Posterior vena cava (tissue), 2 donors: ENCODE measurements at places on chromosomes 11 and 22. TPM values are rescaled to one million over a fixed set of nuclear protein-coding genes. Genes with fewer than 3 reads are reported as not detected.

The AQP11 gene
- 0.14 TPM for total RNA-seq

The KRTAP5-8 gene
- total RNA-seq: not detected

The KDELR3 gene
- total RNA-seq: 23.1 TPM

The RFPL1 gene
- not detected for total RNA-seq

- peak; percentile 31 for DNase-seq
Observed at GRCh38 chr11:117826832-117827231, 2.3 kb upstream of the FXYD2 start.

- peak; percentile 54 for DNase-seq
Observed at GRCh38 chr22:44402196-44403111, 89.7 kb upstream of the SHISAL1 start.

DNA sequence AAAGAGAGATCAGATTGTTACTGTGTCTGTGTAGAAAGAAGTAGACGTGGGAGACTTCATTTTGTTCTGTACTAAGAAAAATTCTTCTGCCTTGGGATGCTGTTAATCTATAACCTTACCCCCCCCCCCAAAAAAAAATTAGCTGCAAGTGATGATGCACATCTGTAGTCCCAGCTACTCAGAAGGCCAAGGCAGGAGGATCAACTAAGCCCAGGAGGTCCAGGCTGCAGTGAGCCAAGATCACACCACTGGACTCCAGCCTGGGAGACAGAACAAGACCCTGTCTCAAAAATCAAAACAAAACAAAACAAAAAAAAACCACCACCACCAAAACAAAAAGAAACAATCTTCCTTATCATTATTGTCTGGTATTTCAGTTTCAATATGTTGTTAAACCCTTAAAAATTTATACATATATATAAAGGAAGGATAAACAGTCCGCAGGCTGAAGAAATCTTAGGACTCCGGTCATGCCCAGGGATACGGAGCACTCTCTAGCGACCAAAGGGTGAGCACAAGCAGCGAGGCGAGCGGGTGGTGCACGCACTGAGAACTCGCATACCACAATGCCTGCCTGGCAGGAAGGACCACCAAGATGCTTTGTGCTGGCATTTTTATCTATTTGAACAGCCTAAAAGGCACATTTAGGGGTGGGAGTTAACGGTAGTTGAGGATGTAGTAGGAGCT is 6.4 kb downstream of the POLDIP3 start:
- DNase-seq: no peak

DNA sequence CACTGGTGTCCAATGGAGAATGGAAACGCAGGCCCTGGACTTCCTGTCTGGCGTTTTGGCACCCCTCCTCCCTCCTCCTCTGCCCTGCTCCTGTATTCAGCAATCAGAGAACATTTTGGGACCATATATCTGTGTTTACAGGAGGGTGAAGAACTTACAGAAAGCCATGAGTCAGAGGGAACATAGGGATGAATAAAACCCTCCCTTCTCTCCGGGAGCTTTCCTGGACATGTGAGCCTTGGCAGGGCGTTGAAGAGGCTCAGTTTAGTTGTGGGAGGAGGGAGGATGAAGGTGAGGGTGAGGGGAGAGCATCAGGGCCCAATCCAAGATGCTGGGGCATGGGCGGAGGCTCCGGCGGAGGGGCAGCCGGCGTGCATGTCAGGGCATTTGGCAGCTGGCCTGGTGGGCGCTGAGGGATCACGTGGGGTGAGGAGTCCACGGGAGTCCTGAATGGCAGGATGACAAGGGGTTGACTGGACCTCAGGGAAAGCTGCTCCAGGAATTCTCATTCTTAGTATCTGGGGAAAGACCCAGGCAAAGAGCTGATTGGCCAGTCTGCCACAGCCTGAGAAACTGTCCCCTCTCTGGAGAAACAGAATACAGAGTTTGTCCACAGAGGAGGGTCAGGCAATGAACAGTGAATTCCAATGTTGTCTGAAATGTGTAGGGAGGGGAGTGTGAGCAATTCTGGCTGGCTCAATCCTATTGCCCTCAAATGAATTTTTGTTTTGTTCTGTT is 28.9 kb downstream of the MICAL2 start:
- no peak for DNase-seq

- DNase-seq: no peak
Observed at GRCh38 chr11:121964591-121964990, 151.4 kb downstream of the BLID start.

DNA sequence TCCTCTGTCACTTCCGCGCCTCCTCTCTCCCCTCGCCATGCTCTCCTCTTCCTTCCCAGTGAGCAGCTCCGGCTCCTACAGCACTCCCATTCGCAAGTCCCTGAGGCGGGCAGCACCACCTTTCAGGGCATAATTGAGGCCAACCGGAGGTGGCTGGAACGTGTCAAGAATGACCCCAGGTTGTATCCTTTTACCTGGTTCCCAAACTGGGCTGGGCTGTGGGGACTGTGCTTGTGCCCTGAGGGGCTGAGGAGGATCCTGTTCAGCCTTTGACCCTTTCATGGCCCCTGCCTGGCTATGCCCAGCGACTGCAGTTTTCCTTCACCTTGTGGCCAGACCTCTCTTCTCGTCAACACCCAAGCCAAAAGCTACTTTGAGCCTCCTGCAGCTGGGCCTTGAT is 84.1 kb downstream of the CEP164 start:
- peak; percentile 41 for DNase-seq

DNA sequence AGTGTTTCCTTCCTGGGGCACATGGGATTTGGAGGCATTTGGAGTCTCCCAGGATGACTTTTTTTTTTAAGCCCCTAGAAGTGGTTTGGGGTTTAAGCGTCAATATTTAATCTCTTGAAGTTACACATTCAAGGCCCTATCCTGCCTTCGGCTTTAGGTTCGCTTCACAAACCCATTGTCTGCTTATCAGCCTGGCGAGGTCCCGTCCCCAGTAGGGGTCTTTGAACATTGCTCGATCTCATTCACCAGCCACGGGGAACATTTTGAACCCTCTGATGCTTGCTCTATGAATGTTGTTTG is 75.9 kb downstream of the KCNQ1 start:
- no peak for DNase-seq

- no peak for DNase-seq
Observed at GRCh38 chr11:34158661-34159060, 53.2 kb downstream of the NAT10 start.
